ENCODE measurements at places on chromosomes 1 and 21.

DNA sequence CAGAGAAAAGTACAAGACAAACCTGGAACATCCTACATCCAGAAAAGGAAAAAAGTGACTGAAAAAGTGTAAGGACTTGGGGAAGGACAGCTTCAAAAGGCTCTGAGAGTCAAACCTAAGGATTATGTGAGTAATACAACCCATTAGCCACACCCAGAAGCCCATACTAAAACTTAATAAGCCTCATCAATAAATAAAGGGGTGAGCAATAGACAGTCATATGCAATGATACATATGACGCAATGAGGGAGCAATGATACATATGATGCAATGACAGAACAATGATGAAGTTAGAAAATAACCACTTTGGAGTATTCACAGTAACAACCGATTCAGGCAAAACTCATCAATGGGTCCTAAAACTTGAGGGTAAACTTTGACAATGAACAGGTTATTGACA, 50.1 kb downstream of the BRWD1 start:
- no peak for DNase-seq

GRCh38 chr1:205370780-205371179, 14.1 kb upstream of the KLHDC8A start:
- no peak for DNase-seq

DNA sequence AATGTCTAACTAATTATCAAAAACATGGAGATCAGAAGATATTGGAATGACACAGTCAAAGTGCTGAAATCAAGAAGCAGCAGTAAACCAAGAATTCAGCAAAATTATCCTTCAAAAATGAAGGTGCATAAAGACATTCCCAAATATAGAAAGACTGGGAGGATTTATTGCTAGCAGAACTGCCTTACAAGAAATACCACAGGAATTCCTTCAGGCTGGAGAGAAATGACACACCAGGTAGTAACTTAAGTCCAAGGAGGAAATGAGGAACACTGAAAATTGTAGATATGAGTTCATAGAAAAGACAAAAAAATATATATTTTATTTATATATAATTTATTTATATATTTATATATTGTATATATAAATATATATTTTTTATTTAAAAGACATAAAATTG, 217.2 kb downstream of the RPS6KC1 start:
- DNase-seq: no peak

- no peak for DNase-seq
These were observed 6.7 kb upstream of the PTBP2 start for GRCh38 chr1:96714881-96715280.

GRCh38 chr21:19031953-19032352, 628.4 kb upstream of the TMPRSS15 start:
- no peak for DNase-seq

GRCh38 chr1:185267301-185267700, 49.7 kb downstream of the IVNS1ABP start:
- DNase-seq: no peak

GRCh38 chr1:24705260-24706073, 39.8 kb upstream of the CLIC4 start:
- DNase-seq: peak; percentile 10

- DNase-seq: no peak
These were observed 975.2 kb upstream of the B3GALT2 start for GRCh38 chr1:194161591-194161990.

GRCh38 chr1:218783916-218784315, 389.8 kb upstream of the LYPLAL1 start:
- DNase-seq: no peak

DNA sequence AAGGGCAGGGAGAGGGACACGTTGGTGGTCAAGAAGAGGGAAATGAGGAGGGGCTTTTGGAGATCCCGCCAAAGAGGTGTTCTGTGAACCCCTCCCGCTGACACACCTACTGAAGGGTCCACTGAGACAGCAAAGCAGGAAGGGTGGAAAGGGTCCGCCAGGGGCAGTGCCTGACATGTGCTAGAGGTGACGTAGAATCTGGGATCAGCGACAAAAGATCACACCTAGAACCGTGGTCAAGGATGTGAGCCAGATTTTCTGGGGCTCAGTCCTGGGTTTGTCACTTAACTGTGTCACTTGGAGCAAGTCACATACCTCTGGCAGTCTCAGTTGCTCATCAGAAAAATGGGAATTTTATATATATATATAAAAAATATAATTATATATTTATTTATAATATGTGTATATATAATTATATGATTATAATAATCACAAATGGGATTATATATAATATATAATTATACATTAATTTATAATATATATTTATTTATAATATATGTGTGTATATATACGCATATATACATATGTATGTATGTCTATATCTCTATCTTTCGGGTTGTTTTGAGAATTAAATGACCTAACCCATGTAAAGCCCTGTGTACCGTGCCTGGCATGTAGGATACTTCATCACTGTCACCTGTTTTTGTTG, 35.0 kb upstream of the ATP5PO start:
- no peak for DNase-seq

DNA sequence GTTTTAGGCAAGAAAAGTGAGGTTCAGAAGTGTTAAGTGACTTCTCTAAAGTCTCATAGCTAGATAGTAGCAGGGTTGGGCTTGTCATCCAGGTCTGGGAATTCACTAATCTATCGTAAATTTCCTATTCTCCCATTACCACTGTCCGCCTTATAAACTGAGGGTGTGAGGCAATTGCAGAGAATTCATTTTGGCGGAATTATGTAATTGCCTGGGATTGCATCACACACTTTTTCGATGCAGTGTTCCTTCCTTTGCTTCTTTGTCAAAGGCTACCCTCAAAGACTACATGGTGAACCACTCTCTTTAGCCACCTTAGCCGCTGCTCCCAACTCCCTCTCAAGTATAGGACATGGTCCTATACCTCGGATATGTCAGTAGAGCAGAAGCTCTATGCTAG, 19.1 kb downstream of the SELP start:
- no peak for DNase-seq

DNA sequence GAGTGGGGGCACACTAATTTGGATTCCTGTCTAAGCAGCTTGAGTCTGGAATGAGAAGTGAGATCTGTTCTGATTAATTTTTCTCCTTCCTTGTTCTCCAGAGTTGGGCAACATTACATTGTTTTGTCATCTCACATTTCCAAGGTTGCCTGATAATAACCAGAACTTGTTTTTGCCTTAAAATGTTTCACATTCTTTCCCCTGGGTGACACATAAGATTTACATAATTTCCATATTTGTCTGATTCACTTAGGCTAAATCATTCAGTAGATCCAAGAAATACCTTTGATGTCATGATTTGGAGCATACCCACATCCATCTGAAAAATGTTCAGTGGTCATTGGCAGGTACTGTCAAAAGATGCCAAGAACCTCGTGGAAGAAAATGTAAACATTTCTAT, 60.3 kb downstream of the XCL2 start:
- no peak for DNase-seq

All from stimulated activated CD4-positive, alpha-beta T cell treated with anti-CD3 and anti-CD28 coated beads, Interleukin-4, amount 100 ng/mL, for 48 hours (primary cell).